GM12878 (cell line): ENCODE measurements at places on chromosomes 3 and 15. TPM values are rescaled to one million over a fixed set of nuclear protein-coding genes. Genes with fewer than 3 reads are reported as not detected.

DNA sequence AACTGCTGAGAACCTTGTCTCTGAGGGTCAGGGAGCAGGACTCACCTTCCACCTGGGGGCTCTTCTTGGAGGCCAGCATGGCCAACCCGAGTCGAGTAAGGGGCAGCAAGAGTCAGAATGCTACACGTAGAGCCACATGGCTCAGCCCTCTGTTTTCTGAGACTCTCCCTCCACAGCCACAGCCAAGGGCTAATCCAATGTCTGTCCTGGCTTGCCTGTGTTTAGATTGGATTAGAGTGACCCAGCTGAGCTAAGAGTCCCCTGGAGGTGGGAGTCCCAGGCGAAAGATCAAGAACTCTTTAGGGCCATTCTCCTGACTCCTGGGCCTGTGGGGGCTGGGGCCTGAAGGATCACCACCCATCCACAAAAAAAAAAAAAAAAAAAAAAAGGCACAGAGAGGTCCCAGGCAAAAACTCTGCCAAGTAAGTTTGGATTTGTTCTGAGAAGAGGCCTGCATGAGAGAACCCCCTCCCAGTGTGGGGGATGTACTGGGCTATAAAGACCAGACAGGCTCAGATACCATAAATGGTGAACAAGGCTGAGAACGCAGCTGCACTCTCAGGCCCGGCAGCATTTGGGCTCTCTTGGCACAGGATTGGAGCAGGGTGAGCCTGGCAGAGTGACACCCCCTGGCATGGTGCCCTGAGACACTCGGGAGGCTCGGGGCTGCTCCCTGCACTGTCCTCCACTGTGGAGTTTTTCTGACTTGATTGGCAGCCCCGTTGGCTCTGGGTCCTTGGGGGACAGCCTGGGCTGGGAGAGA, 88.0 kb upstream of the OSBPL11 start:
- no peak for DNase-seq
- no peaks in the 10 kb centered on the region for H3K4me1 ChIP-seq
- no peaks in the 10 kb centered on the region; the same call in 1 of the 2 replicates for H3K27me3 ChIP-seq
- no peak overlapping the region for H3K27ac ChIP-seq
- H3K4me3 ChIP-seq, result no peak overlapping the region
- no peaks in the 10 kb centered on the region for H3K36me3 ChIP-seq

GRCh38 chr3:163587342-163587741, 1491.0 kb downstream of the SI start:
- no peaks in the 10 kb centered on the region for H3K27me3 ChIP-seq
- DNase-seq, result no peak
- H3K36me3 ChIP-seq, result no peaks in the 10 kb centered on the region
- no peak overlapping the region for H3K4me3 ChIP-seq

DNA sequence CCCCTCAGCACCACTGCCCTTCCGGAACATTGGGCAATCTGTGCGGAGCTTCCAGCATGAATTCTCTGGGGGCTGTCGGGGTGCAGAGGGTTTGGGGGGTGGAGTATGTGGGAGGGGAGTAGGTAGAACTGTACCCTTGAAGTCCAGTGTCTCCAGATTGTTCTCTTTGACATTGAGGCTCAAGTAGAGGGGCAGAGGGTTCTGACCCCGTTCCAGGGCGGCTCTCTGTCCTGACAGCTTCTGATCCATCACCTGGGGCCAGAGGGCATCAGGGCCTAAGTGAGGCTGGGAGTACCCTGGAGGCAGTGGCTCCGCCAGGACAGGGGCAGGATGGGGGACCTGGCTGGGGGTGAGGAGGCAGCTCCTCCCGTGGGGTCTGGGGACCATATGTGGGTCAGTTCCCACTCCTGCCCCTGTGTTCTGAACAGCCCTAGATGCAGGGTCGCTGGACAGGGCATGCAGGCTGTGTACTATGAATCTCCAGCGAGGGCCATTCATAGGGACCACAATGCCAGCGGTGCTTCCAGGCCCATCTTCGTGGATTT, 22.1 kb downstream of the PLA2G4D start:
- no peaks in the 10 kb centered on the region; the same call in 1 of the 2 replicates for H3K27me3 ChIP-seq
- no peak overlapping the region for H3K4me3 ChIP-seq
- no peaks in the 10 kb centered on the region for H3K36me3 ChIP-seq
- no peaks in the 10 kb centered on the region for H3K4me1 ChIP-seq
- no peak for DNase-seq

The MAPKAPK3 gene
- 39.9 and 42.0 TPM in 2 replicates for total RNA-seq

DNA sequence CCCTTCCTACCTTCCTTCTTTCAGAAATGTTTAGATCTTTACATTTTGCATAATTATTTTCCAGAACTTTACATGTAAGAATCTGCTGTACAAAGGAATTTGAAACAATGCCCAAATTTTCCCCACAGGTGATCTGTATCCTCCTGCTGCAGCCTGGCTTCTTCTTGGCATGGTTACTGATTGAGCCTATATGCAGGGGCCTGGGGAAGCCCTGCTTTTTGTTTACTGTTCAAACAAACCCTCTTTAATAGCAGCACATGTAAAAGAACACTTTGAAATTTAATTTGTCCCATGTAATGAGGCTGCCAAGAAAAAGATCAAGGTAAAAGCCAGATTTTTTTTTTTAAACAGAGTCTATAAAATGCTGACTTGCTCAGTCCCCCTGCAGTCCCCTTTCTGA, 432.2 kb downstream of the TUSC7 start:
- H3K27ac ChIP-seq, result no peak overlapping the region
- H3K36me3 ChIP-seq, result no peaks in the 10 kb centered on the region
- no peak for DNase-seq
- no peaks in the 10 kb centered on the region for H3K4me1 ChIP-seq
- no peak overlapping the region for H3K4me3 ChIP-seq
- no peaks in the 10 kb centered on the region for H3K27me3 ChIP-seq

The ISLR2 gene
- total RNA-seq, result 0.21 and 0.37 TPM in 2 replicates

- H3K4me3 ChIP-seq, result no peak overlapping the region
- H3K4me1 ChIP-seq, result no peaks in the 10 kb centered on the region
- H3K27me3 ChIP-seq, result peaks cover 6% of the 10 kb centered on the region; the same call in 1 of the 2 replicates
- H3K27ac ChIP-seq, result no peak overlapping the region
- DNase-seq, result no peak
Measured at GRCh38 chr3:141055536-141056445, 4.6 kb downstream of the SPSB4 start.

DNA sequence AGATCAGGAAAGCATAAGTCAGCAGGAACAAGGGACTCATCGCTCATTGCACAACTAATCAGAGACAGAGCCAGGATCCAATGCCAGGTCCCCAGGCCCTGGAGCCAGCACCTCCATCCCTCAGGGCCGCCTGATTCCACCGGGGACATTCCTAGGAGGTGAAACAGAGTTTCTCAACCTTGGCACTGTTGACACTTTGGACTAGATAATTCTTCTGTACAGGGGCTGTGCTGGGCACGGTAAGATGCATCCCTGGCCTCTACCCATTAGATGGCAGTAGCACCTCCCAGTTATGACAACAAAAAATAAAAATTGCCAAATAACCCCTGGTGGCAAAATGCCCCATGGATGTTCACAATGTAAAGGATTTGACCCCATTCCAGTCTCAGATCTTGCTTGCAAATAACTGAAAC, 127.7 kb downstream of the MTHFS start:
- DNase-seq, result no peak
- H3K36me3 ChIP-seq, result no peaks in the 10 kb centered on the region
- no peak overlapping the region for H3K4me3 ChIP-seq
- H3K4me1 ChIP-seq, result no peaks in the 10 kb centered on the region

GRCh38 chr3:115792206-115792955, 169.1 kb downstream of the GAP43 start:
- H3K4me1 ChIP-seq, result no peaks in the 10 kb centered on the region
- H3K27ac ChIP-seq, result no peak overlapping the region
- H3K4me3 ChIP-seq, result no peak overlapping the region
- H3K27me3 ChIP-seq, result no peaks in the 10 kb centered on the region

The CCDC39 gene
- total RNA-seq, result 0.43 and 0.44 TPM in 2 replicates

The TMEM45A gene
- total RNA-seq, result 0.90 and 1.0 TPM in 2 replicates

DNA sequence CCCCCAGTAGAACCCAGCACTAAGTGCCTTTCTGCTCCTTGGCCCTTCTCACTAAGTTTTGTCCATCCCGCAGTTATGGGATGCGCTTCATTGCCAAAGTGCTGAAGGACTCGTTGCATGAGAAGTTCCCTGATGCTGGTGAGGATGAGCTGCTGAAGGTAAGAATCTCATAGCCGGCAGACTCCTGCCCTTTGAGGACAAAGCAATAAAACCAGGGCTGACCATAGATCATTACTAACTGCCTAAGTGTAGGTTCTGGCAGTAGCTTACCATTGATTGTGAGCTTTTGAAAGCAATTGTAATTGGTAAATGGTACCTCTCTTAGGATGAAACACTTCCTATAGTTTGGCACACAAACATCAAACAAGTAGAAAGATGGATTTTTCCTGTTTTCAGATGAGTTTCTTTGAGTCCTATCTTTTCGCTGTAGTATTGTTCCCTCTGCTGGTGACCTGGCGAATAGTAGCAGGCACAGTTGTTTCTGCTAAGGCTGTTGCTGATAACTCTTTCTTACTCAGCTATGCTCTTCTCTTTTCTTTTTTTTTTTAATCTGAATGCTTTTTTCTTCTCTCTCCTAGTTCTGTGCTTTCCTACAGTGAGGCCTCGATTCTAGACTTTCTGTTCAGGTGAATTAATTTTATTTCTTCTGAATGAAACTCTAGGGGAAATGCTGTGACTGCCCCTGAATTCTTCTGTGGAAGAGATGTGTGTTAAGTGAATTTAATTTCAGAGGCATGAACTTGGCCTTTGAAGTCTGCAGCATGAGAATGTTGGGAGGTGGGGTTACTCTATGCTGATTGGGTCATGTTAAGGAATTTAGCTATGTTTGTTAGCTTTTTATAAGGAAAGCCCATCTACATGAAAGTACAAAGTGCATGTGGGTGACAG, 47.4 kb upstream of the CRTC3 start:
- no peaks in the 10 kb centered on the region for H3K4me1 ChIP-seq
- H3K27ac ChIP-seq, result no peak overlapping the region
- DNase-seq, result no peak
- H3K4me3 ChIP-seq, result no peak overlapping the region

DNA sequence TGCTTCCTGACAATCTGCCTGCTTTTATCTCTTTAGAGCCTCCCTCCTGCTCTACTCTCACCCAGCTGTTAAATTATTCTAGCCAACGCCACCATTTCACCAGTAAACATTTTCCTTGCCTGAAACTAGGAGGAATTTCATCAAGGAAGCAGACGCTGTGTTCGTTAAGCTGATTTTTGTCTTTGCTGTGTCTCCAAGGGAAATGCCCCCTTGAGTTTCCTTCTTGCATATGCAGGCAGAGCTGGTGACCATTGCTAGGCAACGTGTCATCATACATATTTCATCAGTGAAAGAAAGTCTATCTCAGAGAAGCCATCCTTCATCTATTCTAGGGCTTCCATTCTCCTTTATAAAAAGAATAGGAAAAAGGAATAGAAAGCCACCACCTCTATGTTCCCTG, 87.0 kb upstream of the ST8SIA2 start:
- no peaks in the 10 kb centered on the region for H3K4me1 ChIP-seq
- no peak overlapping the region for H3K27ac ChIP-seq
- H3K4me3 ChIP-seq, result no peak overlapping the region
- no peaks in the 10 kb centered on the region for H3K36me3 ChIP-seq

The CADM2 gene
- not detected in 2 replicates for total RNA-seq

The LYZL4 gene
- total RNA-seq, result not detected in 2 replicates

The CASR gene
- total RNA-seq, result 0.13 and 0.27 TPM in 2 replicates
